ENCODE measurements at places on chromosomes 1 and 21.

GRCh38 chr1:25064465-25065240 lies 134.6 kb upstream of the RUNX3 start:
- no peak for DNase-seq

DNA sequence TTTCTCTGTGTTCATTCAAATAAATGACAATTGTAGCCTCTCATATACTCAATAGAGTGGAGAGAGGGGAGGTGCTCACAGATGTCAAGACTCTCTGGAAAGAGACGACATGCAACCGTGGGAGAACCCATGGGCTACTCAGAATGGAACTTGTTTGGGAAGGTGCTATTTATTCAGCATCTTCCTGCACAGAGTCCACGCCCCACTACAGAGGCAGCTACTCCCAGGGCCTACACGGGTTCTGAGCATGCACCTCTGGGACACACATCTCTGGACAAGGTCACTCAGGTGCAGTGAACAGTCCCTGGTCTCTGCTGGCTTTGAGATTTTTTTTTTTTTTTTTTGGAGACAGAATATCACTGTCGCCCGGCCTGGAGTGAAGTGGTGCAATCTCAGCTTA lies 64.1 kb downstream of the NID1 start:
- no peak for DNase-seq

GRCh38 chr1:95815511-95815910 lies 581.5 kb downstream of the RWDD3 start:
- DNase-seq: no peak

GRCh38 chr1:197519741-197520334 lies 251.8 kb downstream of the CRB1 start:
- DNase-seq: peak; percentile 5

DNA sequence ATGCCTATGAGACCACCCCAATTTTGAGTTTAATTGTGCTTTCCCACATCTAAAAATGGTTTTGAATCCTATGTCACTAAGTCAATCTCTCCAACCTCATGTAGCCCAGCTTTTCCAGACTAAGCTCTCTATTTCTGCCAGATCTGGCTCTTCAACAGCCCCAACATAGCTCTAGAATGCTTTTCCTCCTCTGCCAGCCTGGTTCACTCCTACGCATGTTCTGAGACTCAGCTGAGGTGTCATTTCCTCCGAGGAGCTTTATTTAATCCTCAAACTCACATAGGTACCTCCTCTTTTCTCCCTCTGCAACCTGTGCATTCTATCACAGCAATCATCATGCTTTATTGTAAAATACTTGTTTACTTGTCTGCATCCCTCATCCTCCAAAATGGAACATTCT lies 517.8 kb upstream of the BEND5 start:
- DNase-seq: no peak
